ENCODE measurements at places on chromosomes 2 and 18.

- H3K4me1 ChIP-seq, result no peaks in the 10 kb centered on the region
- no peak for ATAC-seq
Observed at GRCh38 chr2:70714141-70714905, 53.7 kb downstream of the ADD2 start.

DNA sequence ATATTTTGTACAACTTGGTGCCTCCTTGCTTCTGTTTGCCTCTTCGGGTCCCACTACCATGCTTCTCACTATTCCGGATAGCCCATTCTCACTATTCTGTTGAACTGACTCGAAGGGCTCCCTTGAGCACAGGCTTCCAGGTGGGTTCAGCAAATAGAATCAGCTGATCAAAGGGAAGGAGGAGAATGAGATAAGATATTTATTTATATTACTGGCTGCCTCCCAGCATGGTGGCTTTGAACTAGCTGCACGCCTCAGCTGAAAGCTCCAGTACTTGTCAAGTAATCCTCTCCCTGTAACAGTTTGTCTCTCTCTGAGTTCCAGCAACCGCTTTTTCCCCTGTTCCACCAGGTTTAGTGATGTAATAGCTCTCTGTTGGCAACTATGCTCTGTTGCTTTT lies 187.8 kb upstream of the HNRNPA3 start:
- no peak overlapping the region for H3K27ac ChIP-seq
- no peaks in the 10 kb centered on the region for H3K36me3 ChIP-seq
- no peak for ATAC-seq
- H3K27me3 ChIP-seq, result peaks cover 10% of the 10 kb centered on the region
- no peaks in the 10 kb centered on the region for H3K4me1 ChIP-seq

GRCh38 chr2:72963423-72964145 lies 46.3 kb downstream of the EMX1 start:
- no peaks in the 10 kb centered on the region for H3K36me3 ChIP-seq
- no peak overlapping the region for H3K4me3 ChIP-seq
- no peaks in the 10 kb centered on the region for H3K27me3 ChIP-seq
- peak overlapping the region; percentile 75 for H3K27ac ChIP-seq
- ATAC-seq, result no peak
- H3K4me1 ChIP-seq, result no peaks in the 10 kb centered on the region

- H3K27me3 ChIP-seq, result no peaks in the 10 kb centered on the region
- no peak for ATAC-seq
- H3K4me1 ChIP-seq, result no peaks in the 10 kb centered on the region
- no peak overlapping the region for H3K27ac ChIP-seq
- no peak overlapping the region for H3K4me3 ChIP-seq
Observed at GRCh38 chr2:4528246-4528645, 824.9 kb downstream of the DCDC2C start.

- ATAC-seq, result no peak
- H3K4me3 ChIP-seq, result no peak overlapping the region
- H3K27ac ChIP-seq, result no peak overlapping the region
- H3K27me3 ChIP-seq, result no peaks in the 10 kb centered on the region
- H3K36me3 ChIP-seq, result no peaks in the 10 kb centered on the region
Observed at GRCh38 chr2:193584522-193584938, 1389.8 kb upstream of the TMEFF2 start.

All from activated T-helper 17 cell treated with anti-CD3 and anti-CD28 coated beads, Interleukin-2, amount 50 U/mL, for 72 hours (primary cell).